ENCODE measurements at places on chromosomes 2 and 18. TPM values are rescaled to one million over a fixed set of nuclear protein-coding genes. Genes with fewer than 3 reads are reported as not detected.

The CXCR4 gene
- total RNA-seq: 13.9 TPM

The TCF23 gene
- not detected for total RNA-seq

The AQP12B gene
- not detected for total RNA-seq

The MERTK gene
- total RNA-seq: 20.5 TPM

The NTSR2 gene
- total RNA-seq: not detected

The STK25 gene
- total RNA-seq: 212 TPM

The DES gene
- total RNA-seq: not detected

The MC4R gene
- not detected for total RNA-seq

The M1AP gene
- not detected for total RNA-seq

The DNAJC5G gene
- 0.60 TPM for total RNA-seq

The COL6A3 gene
- 35.2 TPM for total RNA-seq

The UBXN4 gene
- total RNA-seq: 60.4 TPM

The PARD6G gene
- 66.8 TPM for total RNA-seq

The GALNT5 gene
- under 0.01 TPM for total RNA-seq

The STAT4 gene
- total RNA-seq: 0.22 TPM

The CYB5A gene
- 23.5 TPM for total RNA-seq

The RAD51AP2 gene
- total RNA-seq: not detected

The CTNNA2 gene
- not detected for total RNA-seq

The ANKRD30B gene
- under 0.01 TPM for total RNA-seq

The RSAD2 gene
- total RNA-seq: under 0.01 TPM

The SCYGR4 gene
- not detected for total RNA-seq

Data from dermis lymphatic vessel endothelial cell (primary cell).